ENCODE measurements at places on chromosomes 7 and 10.

DNA sequence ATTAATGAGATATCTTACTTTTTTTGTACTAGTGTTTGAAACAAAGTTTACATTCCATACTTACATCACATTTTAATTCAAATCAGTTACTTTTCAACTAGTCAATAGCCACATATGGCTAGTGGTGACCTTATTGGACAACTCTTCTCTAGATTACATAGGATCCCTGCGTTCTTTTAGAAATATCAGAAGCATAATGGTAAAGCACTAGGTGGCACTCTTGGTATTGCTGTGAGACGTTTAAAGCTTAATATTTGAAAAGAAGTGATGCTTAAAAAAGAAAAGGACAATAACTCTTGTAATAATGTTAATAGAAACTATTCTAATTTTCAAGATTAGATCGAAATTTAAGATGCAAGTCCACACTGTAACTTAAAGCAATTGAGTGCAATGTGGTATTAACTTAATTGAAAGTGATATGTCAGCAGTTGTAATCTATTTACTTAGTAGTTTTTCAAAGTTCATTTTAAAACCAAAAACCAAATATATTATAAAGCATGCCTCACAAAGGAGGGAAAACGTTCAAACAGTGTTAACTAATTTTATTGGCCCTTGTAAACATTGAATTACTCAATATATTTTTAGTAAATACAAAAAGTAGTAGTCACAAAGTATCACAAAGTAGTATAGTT, 339.1 kb downstream of the ATRNL1 start:
- no peak for DNase-seq

GRCh38 chr7:83941300-83941699, 253.3 kb downstream of the SEMA3A start:
- DNase-seq: no peak

- DNase-seq: no peak
These were observed 349.0 kb downstream of the ZWINT start for GRCh38 chr10:56012101-56012500.

DNA sequence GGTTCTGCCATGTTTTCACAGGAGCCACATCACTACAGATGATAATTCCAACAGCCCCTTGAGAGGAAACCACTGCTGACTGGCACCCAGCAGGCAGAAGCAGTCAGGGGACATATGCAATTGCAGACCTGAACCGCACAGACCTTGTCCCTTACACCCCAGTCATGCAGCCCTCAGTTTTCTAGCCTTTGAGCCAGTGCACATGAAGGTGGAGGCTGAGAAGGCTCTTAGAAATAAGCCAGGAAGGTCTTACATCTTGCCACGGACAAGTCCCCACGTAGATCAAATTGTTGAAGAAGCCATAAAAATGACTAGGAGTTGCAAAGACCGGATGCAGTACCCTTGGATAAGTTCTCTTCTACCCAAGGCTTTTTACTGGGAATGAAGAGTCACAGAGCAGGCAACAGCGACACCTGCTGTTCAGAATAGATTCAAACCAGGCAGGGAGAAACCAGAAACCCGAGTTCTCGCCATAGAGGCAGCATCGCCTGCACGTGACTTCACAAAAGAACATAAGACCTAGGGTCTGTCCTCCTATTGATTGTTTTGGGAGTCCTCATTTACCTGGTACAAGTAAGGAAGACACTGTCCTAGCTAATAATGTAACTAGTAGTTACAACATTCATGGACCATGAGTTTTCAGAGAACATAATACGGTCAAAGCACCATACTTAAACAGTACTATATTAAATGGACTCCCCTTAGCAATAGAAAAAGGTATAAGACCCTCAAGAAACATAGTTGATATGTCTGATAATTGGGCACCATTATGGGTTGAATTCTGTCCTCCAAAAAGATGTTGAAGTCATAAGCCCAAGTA, 11.1 kb downstream of the STEAP1B start:
- peak; percentile 66 for DNase-seq

DNA sequence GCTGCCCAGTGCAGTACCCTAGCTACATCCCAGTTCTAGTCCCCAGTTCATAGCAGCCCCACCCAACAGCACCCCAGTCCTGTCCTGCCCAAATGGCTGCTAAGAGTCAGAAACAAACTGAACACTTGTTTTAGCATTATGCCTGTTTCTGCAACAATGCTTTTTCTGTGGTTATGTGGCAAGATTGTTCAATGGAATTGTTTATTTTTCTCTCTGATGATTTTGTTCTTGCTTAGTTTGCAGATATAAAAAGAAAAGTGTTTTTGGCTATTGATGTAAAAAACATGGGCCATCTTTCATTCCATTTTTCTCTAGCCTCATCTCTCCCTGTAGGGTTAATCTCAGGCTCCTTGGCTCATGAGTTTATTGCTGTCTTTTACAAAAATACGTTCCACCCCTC, 42.5 kb downstream of the LRRC4 start:
- no peak for DNase-seq

DNA sequence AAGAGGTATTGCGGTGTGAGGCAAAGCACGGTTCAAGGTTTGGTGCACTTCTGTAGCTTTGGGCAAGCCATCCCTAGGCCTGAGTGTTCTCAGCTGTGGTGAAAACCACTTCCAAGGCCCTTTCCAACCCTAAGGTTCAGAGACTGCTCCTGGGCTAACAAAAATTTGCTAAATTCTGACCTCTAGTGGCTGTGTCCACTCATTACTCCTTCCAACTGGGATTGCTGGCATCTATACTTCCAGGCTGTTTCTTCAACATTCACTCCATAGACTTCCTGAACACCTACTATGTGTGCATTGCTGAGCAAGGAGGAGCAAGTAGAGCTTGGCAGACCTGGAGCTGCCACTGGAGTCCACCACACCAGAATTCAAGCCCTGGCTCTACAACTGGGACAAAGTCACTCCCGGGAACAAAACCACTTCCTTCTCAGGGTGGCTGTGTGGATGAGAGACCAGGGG, 29.3 kb upstream of the SH3PXD2A start:
- peak; percentile 73 for DNase-seq

- DNase-seq: no peak
These were observed 240.3 kb downstream of the DNAJB6 start for GRCh38 chr7:157577061-157577460.

DNA sequence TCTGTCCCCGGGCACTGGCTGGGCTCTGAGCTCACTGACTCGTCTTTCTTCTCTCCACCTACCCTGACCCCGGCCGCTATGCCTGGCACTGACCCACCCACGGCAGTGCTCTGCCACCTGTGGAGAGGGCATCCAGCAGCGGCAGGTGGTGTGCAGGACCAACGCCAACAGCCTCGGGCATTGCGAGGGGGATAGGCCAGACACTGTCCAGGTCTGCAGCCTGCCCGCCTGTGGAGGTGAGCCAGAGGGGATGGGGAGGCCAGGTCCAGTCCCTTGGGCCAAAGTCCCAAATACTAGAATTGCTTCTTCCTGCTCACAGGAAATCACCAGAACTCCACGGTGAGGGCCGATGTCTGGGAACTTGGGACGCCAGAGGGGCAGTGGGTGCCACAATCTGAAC, 27.3 kb downstream of the TBATA start:
- no peak for DNase-seq

GRCh38 chr10:5530846-5531557, 6.2 kb downstream of the CALML3 start:
- no peak for DNase-seq

DNA sequence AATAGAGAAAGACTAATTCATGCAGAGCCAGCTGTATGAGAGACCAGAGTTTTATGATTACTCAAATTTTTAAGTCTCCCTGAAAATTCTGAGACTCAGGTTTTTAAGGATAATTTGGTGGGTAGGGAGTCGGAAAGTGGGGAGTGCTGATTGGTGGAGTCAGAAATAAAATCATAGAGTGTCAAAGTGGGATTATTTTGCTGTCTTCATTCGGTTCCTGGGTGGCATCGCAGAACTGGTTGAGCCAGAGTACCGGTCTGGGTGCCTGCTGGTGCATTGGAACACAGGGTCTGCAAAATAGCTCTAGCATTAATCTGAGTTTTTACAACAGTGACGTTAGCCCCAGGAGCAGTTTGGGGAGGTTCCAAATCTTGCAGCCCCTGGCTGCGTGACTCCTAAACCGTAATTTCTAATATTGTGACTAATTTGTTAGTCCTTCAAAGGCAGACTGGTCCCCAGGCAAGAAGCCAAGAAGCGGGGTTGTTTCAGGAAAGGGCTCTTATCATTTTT, 32.4 kb downstream of the GPRIN2 start:
- DNase-seq: no peak

- no peak for DNase-seq
These were observed 209.6 kb upstream of the SH2B2 start for GRCh38 chr7:102077081-102077480.

DNA sequence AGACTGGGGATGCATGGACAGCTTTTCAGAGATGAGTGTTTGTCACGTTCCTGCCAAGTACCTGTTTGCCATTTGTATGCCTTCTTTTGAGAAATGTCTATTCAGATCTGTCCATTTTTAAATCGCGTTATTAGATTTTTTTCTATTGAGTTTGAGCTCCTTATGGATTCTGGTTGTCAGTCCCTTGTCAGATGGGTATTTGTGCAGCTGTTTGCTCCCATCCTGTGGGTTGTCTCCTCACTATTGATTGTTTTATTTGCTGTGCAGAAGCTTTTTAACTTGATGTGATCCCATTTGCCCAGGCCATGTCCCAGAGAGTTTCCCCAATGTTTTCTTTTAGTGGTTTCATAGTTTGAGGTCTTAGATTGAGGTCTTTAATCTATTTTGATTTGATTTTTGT, 5.5 kb upstream of the PRKAR1B start:
- no peak for DNase-seq

DNA sequence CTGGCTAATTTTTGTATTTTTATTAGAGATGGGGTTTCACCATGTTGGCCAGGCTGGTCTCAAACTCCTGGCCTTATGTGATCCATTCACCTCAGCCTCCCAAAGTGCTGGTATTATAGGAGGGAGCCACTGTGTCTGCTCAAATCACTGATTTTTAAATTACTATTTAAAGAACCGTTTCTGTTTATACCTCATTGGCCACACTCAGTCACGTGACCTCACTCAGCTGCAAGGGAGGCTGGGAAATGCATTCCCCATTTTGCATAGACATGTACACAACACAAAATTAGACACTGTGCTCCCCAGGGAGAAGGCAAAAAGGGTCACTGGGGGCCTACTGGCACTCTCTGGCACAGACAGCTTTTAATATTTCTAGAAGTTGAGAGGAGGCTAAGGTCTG, 13.6 kb upstream of the CALU start:
- DNase-seq: no peak

- no peak for DNase-seq
These were observed 127.2 kb upstream of the SLC25A13 start for GRCh38 chr7:96449094-96449493.

GRCh38 chr10:131311661-131312477, at the start of gene TCERG1L:
TSS of gene TCERG1L (minus strand) at chr10:131311721. CDS start at chr10:131311635, 86 bp downstream.
- no peak for DNase-seq

GRCh38 chr10:3672220-3672619, 112.8 kb downstream of the KLF6 start:
- DNase-seq: no peak

- no peak for DNase-seq
These were observed 96.9 kb upstream of the NEBL start for GRCh38 chr10:20993830-20994527.

- DNase-seq: no peak
These were observed 5.0 kb downstream of the HBP1 start for GRCh38 chr7:107173691-107174406.

GRCh38 chr7:37409461-37409860, 39.2 kb downstream of the ELMO1 start:
- DNase-seq: no peak
